ENCODE measurements at places on chromosomes 7 and 10.

GRCh38 chr7:119936836-119937235, 336.1 kb upstream of the KCND2 start:
- no peak for DNase-seq

DNA sequence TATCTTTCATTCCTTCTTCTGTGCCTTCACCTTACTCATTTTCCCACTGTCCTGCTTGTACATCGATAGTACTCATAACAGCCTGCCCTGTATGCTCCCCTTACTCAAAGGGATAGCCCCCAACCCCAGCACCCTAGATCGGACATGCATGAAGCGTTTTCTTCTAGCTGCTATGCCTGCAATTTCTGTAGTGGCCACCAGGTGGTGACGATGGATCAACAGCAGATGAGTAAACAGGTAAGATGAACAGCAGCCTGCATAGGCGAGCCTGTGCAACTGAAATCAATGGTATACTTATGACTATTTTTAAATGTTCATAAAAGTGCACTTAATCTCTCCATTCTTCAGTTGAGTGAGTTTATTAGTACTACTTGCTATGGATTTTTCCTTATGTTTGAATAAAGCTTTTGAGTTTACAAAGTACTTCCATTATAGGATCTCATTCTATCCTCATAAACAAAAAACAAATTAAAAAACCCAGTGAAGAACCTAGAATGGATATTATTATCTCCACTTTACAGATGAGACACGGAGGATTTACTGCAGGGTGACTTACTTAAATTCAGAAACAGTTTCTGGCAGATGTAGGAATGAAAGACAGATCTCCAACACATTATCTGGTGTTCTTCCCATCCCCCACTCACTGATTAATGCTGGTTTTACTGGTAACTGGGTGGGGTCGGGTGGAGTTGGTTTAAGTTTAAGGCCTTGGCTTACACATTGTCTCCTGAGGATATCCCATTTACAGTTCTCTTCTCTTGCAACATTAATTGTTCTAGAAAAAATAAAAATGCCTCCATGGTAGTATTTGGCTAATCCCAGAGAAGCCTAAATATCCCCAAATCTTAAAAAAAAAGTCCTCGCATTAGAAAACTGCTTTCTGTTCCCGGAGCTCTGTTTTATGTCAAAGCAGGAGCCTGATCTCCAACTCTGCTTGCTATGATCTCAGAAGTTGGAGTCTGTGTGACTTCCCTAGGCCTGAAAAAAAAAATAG, 222.1 kb downstream of the GLI3 start:
- no peak for DNase-seq

GRCh38 chr7:130151591-130152492, 53.4 kb downstream of the TMEM209 start:
- peak; percentile 79 for DNase-seq

DNA sequence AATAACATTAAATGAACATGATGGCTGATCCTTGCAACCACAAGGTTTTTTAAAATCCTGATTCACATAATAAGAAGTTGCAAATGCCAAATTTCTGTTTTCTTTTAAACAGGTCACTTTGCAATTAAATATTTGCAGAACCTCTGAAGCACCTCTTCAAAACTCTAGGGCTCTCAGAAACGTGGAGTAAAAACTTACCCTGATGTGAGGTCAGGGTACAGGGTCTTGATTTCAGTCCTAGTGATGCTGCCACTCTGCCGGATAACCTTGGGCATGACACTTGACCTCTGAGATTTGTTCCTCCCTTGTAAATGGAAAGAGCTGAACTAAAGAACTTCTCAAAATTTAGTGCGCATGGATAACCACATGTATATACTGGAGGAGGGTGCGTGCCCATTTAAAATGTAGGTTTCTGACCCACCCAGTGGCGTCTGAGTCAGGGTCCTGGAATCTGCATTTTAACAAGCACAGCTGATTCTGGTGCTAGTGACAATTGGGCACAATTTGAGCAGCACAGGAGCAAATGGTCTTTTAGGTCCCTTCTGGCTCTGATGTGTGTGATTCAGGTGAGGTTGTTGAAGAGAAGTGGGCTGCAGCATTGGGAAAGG, 35.5 kb upstream of the TNPO3 start:
- no peak for DNase-seq

All from T-helper 2 cell (primary cell).